ENCODE measurements at places on chromosomes 3 and 15.

- no peak for DNase-seq
Observed at GRCh38 chr3:189269365-189269764, 97.6 kb downstream of the TPRG1 start.

GRCh38 chr3:89372456-89372855 lies 265.0 kb downstream of the EPHA3 start:
- no peak for DNase-seq

- DNase-seq = no peak
Observed at GRCh38 chr15:43094416-43095030, 11.3 kb downstream of the UBR1 start.

DNA sequence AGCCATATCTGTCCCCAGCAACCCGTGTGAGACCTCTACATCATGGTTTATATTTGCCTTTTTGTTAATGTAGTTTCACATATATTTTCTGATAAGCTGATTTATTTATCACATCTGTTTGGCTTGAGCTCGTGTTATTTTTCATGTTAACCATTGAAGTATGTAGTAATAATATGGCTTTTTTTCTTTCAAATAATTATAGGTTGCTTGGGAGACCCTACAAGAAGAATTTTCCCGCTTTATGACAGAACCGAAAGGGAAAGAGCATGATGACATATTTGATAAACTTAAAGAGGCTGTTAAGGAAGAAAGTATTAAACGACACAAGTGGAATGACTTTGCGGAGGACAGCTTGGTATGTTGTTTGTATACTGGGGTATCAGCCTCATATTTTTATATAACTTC lies 63.9 kb downstream of the OPA1 start:
- DNase-seq = no peak

DNA sequence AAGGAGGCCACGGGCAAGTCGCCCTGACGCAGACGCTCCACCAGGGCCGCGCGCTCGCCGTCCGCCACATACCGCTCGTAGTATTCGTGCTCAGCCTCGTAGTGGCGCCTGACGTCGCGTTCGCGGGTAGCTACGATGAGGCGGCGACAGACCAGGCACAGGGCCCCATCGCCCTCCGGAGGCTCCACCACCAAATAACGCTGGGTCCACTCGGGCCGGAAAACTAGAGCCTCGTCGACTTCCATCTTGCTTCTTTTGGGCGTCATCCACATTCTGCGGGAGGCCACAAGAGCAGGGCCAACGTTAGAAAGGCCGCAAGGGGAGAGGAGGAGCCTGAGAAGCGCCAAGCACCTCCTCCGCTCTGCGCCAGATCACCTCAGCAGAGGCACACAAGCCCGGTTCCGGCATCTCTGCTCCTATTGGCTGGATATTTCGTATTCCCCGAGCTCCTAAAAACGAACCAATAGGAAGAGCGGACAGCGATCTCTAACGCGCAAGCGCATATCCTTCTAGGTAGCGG lies at the start of gene EPM2AIP1:
Gene EPM2AIP1, minus strand, starts transcription at position 326 of the 520 bp plus-strand sequence. Its CDS starts 54 bp downstream, at position 272.
- no peak for DNase-seq

DNA sequence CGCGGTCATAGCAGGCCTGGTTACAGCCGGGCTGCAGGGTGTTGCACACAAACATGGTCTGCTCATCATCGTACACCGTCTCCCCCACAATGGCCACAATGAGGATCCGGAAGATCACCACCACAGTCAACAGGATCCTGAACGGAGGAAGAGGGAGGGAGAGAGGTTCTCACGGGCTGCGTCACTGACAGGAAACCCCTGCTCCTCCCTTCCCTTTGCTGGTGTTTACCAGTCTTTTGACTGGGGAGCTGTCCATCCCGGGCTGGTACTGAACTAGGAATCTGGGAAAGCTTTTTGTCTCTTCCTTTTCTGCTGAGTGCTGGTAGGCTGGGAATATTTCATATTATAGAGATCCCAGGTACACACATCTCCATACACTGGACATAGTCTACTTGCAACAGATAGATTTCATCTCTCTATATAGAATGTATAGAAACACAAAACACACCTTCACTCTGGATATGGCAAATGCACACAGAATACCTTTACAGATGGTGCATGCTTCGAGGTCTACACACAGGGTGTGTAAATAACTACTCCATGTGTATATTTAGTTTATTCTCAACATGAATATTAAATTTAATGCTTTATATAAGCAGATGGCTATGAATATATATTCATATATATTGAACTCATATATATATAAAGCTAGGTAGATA lies 1.4 kb downstream of the GJD2 start:
- DNase-seq = no peak

DNA sequence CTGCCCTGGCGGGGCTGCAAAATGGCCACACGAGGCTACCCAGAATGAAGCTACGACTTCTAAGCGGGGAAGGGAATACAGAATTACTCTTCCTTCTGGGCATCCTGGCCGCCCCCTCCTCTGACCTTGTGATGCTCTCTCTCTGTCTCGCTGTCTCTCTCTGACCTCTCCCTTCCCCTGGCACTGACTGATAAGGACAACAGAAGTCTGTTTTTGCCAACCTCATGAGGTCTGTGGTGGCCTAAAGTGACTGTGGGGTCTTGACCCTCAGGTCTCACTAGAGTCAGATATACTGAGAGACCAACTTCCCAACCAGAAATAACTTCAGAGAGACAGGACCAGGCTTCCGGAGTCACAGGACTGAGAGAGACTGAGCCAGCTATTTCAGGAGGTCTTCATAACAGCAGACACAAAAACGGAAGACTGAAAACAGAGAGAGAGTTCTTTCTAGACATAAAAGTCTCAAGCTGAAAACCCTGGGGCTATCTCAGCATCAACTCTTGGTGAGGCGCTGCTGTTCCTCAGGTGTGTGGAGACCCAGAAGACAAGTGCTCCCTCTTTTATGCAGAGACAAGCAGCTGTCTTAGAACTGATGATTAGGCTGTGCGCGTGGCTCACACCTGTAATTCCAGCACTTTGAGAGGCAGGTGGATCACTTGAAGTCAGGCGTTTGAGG lies 38.2 kb upstream of the CFAP161 start:
- no peak for DNase-seq

GRCh38 chr3:192841428-192841827 lies 76.2 kb downstream of the MB21D2 start:
- DNase-seq = no peak

DNA sequence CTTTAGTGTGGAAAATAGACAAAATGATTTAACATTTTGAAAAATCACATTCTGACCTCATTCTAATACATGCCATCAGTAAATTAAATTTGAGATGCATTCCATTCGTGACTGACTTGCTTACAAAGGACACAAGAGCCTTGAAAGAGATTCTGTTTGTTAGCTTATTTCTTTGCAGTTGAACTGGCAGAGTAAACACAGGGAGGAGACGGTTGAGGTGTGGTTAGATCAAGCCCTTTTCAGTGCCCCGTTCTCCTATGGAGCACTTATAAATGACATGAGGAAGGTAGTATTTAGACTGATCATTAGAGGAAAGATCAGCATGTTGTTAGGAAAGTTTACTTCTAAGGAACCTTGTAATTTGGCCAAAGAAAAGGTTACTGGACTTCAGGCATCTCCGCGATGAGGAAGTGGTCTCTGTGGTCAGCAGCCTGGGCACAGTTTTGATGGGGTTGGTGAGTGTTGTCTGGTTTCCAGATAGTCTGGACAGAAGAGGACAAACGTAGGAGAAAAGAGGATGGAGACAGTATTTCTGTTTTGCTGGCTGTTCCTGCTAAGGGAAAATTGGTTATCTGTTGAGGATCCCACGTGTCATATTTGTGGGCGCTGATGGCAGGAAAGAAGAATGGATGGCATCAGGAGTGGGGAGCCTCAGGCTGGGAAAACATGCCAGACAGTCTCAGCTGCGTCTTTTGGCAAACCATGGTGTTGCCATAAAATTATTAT lies 328.9 kb upstream of the TBL1XR1 start:
- no peak for DNase-seq

DNA sequence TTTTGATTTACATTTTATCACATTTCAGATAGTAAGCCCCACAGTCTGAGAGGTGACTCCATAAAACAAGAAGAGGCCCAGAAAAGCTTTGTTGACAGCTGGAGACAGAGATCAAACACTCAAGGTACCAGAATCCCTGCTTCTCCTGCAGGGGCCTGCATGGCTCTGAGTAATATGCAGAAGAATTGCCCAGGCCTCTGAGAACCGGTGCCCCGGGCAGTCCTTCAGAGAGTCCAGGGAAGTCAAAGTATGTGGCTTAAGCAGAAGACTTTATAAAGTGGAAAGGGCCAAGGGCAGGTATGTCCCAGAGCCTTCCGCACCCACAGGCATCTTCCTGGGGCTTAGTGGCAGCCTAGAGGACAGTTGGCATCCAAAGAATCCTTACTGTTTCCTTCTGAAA lies 12.8 kb downstream of the ATRIP start:
- no peak for DNase-seq

DNA sequence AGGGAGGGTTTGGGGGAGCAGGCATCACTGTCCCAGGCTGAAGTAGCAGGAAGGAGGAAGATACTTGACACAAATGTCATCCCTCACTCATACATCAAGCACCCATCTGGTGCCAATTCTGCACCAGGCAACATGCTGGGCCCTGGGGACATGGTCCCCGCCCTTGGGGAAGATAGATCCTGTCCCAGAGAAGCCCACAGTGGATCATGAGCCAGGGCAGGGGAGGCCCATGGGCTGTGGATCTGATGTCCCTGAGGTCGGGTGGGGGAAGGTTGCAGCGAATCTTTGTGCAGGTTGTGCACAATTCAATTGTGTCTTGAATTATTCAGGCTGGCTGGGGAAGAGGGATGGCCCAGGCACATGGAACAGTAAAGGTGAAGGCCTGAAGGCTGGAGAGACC lies 6.4 kb upstream of the CCDC33 start:
- DNase-seq = no peak

- peak; percentile 87 for DNase-seq
Observed at GRCh38 chr3:5187156-5187919, at the start of gene EDEM1. TSS of gene EDEM1 (plus strand) at chr3:5187707. CDS start at chr3:5187806, 99 bp downstream.

DNA sequence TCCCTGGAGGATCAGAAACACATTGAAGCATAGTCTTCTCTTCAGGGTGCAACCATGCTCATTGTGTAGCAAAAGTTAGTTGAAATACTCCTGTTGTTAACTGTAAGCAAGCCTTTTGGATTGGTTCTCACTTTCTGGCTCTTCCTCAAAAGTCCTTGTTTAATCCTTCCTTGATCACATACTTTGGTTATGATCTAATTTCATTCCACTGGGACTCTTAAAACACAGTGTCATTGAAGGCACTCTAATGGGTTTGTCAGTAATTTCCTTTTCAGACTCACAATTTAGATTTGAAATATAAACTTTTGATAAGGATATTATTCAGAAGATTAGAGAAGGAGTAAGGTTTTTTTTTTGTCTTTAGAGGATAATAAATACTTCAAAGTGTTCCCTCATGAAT lies 451.7 kb upstream of the SGO1 start:
- DNase-seq = no peak

DNA sequence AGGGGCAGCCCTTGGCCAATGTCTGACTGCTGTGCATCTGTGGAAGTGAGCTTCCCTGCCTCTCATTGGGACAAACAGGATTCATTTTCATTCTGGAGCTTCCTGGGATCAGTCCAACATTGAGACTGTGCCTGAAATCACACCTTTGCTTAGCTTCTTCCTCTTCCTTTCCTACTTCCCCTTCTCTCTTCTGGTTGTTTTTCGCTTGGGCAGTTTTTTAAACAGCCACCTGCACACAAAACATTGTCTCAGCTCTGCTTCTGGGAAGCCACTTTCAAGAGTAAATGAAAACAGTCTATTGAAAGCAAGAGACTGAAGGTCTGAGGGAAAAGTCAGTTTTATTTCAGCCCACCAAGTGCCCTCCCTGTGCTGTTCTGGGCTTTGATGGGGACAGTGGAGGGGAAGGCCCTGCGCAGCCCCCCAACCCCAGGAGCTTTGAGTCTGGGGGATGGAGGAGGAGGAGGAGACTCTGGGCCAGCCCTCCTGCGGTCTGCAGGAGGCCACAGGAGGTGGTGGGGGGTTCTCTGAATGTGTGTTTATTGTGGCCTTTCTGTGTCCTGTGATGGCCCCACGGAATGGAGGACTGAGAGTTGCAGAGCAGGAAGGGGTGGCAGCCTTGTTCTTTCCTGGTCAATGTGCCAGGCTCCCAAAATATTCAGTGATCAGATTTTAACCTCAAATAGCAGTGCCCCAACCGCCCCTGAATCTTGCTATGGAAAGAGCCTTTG lies 7.8 kb upstream of the ISLR2 start:
- DNase-seq = no peak

DNA sequence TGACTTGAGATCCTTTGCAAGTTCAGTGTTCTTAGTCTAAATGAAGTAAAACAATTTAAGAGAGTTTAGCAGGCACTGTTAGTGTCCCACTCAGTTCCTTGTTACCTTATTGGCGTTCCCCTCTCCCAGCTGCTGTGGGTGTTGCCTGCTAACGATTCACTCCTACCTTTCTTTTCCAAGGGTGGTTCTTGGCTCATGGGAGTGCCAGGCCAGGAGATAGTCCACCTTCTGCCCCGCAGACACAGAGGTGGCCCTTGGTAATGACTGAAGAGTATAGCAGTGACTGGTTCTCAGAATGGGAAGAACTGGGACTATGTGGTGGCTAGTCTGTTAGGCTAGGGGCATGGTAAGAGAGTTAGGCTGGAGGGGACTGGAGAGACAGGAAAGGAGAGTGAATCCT lies 240.4 kb downstream of the EDEM1 start:
- DNase-seq = no peak

GRCh38 chr3:52321481-52321880 lies 5.4 kb downstream of the DNAH1 start:
- DNase-seq = peak; percentile 2

DNA sequence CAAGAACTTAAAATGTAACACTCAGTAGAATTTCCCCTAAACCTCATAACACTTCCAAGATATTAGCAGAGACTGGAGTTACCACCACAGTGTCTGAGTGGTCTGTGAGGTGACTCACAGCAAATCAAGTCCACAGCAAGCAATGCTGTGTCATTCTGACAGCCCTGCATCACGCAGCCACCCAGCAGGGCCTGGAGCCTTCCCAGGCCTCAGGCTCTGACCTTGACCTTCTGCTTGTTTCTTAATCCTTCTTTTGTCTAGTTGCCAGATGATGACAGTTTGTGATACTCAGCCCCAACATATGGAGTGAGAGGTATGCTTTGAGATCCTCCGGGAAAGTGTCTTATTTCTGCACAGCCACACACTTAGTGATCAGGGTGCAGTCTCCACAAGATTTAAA lies 82.5 kb downstream of the TOP2B start:
- no peak for DNase-seq

- DNase-seq = no peak
Observed at GRCh38 chr3:35141406-35141805, 497.9 kb upstream of the ARPP21 start.
